ENCODE measurements at places on chromosomes 2 and 18. TPM values are rescaled to one million over a fixed set of nuclear protein-coding genes. Genes with fewer than 3 reads are reported as not detected.

The NT5DC4 gene
- total RNA-seq, result not detected

The TBR1 gene
- not detected for total RNA-seq

The CFAP53 gene
- total RNA-seq, result 0.23 TPM

The C2orf80 gene
- not detected for total RNA-seq

The SULT1C2 gene
- 0.31 TPM for total RNA-seq

The PSMD14 gene
- total RNA-seq, result 93.7 TPM

The OTOF gene
- total RNA-seq, result 0.41 TPM

The PSMA8 gene
- total RNA-seq, result not detected

The PNO1 gene
- 37.7 TPM for total RNA-seq

The PLB1 gene
- 0.80 TPM for total RNA-seq

The GKN1 gene
- total RNA-seq, result not detected

The CYRIA gene
- total RNA-seq, result 0.13 TPM

The QPCT gene
- total RNA-seq, result 2.3 TPM

The ZAP70 gene
- 0.54 TPM for total RNA-seq

The TTR gene
- total RNA-seq, result 1.0 TPM

The LIPG gene
- total RNA-seq, result 92.0 TPM

The ZNF396 gene
- 2.8 TPM for total RNA-seq

The INHA gene
- 1.2 TPM for total RNA-seq

The M1AP gene
- total RNA-seq, result not detected

The ZCCHC2 gene
- total RNA-seq, result 18.2 TPM

The ITPRIPL1 gene
- total RNA-seq, result 12.2 TPM

The CCDC148 gene
- total RNA-seq, result 0.92 TPM

The DSG1 gene
- total RNA-seq, result not detected

The CROCC2 gene
- total RNA-seq, result 0.23 TPM

The UGT1A6 gene
- not detected for total RNA-seq

The NFATC1 gene
- total RNA-seq, result 30.8 TPM

The PRKCE gene
- total RNA-seq, result 14.0 TPM

The RAX gene
- not detected for total RNA-seq

The VWA3B gene
- total RNA-seq, result not detected

The PAIP2B gene
- 1.4 TPM for total RNA-seq

The PROKR1 gene
- not detected for total RNA-seq

The NOL4 gene
- total RNA-seq, result 1.1 TPM

The NPC1 gene
- 92.7 TPM for total RNA-seq

The PAPOLG gene
- total RNA-seq, result 10.9 TPM

The TUBA3E gene
- total RNA-seq, result not detected

The MAP3K19 gene
- not detected for total RNA-seq

The SERPINB13 gene
- total RNA-seq, result not detected

The TACR1 gene
- total RNA-seq, result not detected

The ITGB6 gene
- 0.08 TPM for total RNA-seq

The BCL2L11 gene
- total RNA-seq, result 43.8 TPM

The IL36G gene
- not detected for total RNA-seq

The DYSF gene
- 0.31 TPM for total RNA-seq

The EIPR1 gene
- 26.7 TPM for total RNA-seq

The SP3 gene
- total RNA-seq, result 80.2 TPM

All from Panc1 (cell line).